ENCODE measurements at places on chromosomes 7 and 10.
A peak's percentile ranks its signal among the peaks of the same experiment; 100 is the strongest.

DNA sequence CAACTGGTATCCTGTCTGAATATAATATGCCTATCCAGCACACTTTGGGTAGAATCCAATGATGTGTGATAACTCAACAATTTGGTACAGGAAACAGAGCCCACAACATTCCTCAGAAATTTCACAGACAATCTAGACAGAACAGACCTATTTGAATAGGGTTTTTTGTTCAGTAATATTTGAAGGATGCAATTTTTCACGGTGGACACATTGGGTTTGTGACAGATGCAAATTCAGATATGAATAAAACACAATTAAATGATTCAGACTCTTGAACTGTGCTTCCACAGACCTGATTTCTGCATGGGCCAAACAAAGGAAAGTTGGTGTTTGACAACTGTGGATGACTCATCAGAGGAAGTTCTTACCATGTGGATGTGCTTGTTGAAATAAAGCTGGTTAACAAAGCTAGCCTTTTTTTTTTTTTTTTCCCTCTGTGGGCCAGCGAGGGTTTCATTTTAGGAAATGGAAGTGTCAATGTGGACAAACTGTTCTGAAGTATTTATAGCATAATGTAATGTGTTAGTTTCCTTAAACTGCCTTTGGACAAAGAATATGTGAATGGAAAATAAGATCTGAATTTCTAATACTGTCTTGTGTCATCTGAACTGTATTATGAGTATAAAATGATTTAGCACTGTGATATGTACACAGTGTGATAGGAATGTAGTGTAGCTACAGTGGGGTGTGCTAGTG, 43.2 kb upstream of the FAM133B start:
- DNase-seq = peak; percentile 63

DNA sequence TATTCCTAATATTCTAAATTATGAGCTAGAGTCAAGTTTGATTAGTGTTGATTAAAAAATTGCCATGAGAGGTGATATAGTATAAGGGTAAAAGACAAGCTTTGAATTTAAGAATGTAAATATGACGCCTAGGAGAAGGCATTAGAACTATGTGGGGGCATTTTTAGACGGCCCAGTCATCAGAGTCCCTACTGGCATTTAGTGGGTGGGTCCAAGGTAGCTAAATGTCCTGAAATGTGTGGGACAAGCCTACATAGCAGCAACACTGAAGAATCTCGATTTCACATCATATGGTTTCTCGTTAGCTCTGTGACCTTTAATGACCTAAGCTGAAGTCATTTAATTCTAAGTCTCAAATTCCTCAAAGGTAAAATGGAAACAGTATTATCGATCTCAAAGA, 133.5 kb downstream of the SGMS1 start:
- no peak for DNase-seq

GRCh38 chr7:72925546-72926120, 738 bp downstream of the POM121 start:
- peak; percentile 9 for DNase-seq

- no peak for DNase-seq
These were observed 52.3 kb upstream of the SLC35B4 start for GRCh38 chr7:134368851-134369544.

DNA sequence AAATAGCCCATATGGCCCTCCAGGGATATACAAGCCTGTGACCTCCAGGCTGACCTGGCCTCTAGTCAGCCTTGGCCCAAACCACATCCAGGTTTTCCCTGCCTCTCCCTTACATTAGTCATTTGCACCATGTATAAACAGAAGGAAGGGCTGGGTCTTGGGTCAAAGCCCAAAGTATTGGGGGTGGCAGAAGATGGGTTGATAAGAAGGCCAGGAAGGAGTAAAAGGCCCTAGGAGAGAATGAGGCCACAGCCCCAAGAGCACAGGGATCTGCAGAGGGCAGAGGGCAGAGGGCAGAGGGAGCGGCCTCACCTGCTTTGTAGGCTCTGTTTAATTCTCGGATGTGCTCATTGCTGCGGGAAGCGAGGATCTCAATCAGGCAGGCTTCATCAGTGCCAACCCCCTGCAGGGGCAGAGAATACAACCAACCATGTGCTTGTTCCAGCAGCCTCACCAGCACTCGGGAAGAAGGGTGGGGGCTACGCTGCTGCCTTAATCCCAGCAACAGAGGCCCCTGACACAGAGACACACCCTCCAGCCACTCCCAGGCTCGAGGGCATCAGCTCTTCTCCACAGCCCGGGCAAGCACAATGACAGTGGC, 31.3 kb downstream of the PLAC9 start:
- no peak for DNase-seq

DNA sequence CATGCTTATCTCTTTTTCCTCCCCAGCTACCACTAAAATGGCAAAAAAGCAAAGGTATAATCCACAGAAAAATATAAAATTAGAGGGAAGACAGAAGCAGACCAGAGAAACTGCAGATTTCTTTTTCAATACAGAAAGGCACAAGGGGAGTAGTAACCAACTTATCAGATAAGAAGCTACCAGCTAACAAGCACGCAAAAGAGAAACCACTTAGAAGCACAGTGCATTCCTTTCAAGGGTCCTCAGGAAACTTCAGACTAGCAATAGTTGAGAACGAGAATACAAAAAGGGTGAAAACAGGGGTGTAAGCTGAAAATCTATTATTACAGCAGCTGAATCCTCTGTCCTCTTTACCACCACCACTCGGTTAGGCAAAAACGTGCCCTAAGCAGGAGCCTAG, 9.9 kb upstream of the OR2A5 start:
- DNase-seq = no peak

GRCh38 chr7:2711895-2712675, 24.1 kb downstream of the AMZ1 start:
- DNase-seq = no peak

DNA sequence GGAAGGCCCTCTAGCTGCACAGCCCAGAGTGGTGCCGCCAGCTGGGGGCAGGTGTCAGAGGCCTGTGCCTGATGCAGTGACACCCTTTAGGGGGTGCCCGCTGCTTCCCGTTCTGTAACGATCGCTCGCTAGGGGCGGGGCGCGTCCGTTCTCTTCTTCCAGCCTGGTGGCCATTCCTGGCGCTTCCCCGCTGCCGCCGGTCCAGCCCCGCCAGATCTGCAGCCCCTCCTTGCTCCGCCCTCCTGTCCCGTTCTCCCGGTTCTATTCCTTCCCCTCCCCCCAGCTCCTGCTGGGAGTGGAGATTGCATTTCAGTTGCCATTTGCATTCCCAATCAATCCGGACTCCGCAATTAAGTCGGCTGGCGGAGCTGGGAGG, 39.2 kb downstream of the AGAP3 start:
- no peak for DNase-seq

- DNase-seq = no peak
These were observed 24.0 kb upstream of the EEPD1 start for GRCh38 chr7:36129048-36129534.

- DNase-seq = no peak
These were observed 15.1 kb upstream of the LMOD2 start for GRCh38 chr7:123640583-123640982.

DNA sequence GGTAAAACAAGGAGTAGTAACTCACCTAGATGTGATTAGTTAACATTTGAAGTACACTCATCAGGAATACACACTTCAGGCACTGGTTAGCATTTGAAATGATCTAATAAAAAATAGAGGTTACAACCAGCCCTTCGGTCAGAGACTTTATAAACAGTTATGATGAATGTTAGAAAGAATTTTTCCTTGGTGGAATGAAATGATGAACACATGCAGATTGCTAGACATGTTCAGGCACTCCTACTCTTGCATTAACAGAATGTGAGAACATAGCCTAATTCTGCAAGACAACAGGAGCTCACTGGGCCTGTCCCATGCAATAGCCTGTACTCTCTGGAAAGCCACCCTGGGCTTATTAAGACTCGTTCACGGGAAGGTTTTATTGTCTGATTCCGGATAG, 47.3 kb upstream of the TECTB start:
- no peak for DNase-seq

DNA sequence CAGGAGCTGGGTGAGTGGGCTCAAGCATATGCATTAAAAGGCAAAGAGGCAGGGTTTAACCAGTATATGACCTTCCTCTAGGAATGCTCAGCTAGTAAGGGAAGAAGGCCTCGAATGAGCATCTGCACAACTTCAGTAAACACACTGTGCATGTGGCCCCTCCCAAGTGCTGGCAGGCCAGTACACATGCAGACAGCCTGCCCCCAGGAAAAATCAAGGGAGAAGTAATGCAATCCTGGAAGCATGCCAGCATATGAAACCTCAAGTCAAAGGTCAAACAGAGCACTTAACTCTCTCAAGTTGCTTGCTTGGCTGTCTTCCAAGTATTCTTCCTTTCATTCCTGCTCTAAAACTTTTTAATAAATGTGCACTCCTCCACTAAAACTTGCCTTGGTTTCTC, 208.4 kb downstream of the ACTR3B start:
- no peak for DNase-seq

DNA sequence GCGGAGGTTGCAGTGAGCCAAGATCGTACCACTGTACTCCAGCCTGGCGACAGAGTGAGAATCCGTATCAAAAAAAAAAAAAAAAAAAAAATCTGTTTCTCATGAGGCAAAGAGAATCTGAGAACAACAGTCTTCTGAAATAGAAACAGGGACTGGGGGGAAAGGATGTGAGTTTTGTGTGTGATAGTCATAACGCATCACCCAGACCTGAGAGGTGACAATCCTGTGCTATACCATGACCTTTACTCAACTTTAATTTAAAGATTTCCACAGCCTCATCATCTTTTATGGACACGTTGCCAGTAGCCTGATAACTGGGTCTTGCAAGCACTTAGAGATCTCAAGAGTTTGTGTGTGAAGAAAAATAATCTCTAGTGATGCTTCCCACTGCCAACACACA, 2.3 kb downstream of the ATXN7L1 start:
- DNase-seq = no peak

- no peak for DNase-seq
These were observed 10.0 kb upstream of the GTF2IRD1 start for GRCh38 chr7:74443543-74444247.

GRCh38 chr7:99392659-99393354, 15.6 kb downstream of the PDAP1 start:
- peak; percentile 80 for DNase-seq

DNA sequence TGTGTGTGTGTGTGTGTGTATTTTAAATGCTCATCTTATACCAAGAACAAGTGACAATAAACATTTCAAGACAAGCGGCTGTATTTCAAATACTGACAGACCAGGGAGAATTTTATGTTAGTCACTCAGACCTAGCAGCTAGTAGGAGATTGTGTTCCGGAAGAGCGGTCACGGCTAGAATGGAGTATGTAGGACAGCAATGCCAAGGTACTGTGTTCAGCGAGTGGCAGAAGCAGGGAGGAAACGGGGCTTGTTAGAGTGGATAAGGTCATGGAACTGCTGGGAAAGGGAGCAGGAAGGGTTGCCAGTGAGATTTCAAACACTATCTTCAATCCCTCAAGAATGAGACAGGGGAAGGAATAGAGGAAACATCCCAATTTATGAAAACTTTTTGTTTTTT, 260.5 kb upstream of the PITRM1 start:
- no peak for DNase-seq

DNA sequence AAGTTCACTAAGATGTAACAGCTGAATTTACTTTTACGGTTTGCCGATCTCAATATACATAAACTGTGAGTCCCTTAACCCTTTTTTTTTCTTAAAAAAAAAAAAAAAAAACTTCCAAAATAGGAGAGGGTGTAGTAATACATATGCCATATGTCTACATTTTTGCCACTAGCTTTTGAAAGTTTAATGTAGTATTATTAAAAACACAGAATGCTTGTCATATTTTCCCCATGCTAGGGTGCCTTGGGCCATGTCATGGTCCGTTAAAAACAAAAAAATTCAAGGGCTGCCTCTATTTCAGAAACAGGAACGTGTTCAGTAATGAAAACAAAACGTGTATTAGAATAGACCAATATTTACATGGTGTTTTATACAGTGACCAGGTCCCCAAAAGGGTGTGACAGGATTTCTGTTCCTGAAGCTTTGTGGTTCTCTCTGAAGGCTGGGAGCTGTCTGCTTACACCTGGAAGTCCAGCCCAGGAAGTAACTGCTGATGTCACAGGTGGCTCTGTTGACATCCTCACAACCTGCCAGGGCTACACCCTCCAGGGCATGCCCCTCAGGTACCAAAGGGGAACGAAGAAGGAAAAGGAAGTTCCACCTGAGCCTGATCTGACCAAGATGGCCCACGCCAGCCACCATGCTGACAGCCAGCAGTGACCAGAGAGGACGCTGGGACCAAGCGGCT, 79.0 kb downstream of the COBL start:
- DNase-seq = no peak

DNA sequence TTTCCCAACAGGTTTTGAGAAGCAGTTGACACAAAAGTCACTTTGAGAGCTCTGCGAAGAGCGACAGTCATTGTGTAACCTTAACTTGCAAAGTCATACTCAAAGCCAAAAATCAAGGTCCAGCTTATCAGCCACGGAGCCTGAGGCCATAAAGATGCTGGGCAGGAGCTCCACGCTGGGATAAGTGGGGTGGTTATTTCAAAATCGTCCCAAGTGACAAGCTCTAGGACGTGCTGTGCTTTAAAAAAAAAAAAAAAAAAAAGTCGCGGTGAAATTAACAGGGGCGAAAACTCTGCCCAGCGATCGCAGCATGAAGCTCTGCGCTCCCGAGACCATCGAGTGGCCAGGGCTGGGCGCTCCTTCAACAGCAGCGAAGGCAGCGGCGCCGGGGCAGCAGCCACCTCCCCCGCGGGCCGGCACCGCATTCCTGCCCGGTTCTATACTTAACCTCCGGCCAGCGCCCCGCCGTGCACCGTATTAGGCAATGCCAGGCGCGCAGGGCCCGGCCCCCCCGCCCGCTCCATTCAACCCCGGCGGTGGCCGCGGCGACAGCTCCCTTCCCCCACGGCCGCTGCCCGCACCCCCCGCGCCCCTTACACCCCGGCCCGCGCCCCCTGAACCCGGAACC, 657 bp downstream of the HACD1 start:
- DNase-seq = peak; percentile 19

DNA sequence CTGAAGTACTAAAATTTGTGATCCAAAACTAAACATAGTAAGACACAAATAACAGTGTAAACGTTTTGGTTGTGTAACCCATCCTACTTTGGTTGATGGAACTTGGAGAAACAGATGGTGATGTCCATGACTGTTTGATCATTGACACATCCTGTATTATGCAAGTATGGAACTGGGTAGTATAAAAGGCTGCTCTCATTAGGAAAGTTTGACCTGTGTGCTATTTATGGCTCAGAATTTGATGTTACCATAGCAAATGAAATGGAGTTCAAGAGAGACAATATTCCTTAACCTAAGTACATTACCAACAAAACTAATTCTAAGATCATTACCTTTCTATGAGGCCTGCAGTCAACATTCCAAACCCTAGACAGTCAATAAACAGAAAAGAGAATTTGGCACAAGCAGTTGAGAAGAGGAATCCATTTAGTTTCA, 39.9 kb downstream of the DKK1 start:
- no peak for DNase-seq

GRCh38 chr10:132450825-132451505, 54.0 kb downstream of the PWWP2B start:
- DNase-seq = no peak

- no peak for DNase-seq
These were observed 99.4 kb downstream of the MICALL2 start for GRCh38 chr7:1359681-1360485.

GRCh38 chr10:74329873-74330272, 178.9 kb downstream of the ADK start:
- DNase-seq = no peak

- no peak for DNase-seq
These were observed 999 bp downstream of the TLX1 start for GRCh38 chr10:101131962-101132635.

- peak; percentile 31 for DNase-seq
These were observed 266 bp upstream of the MDFIC start for GRCh38 chr7:114921631-114922025.

- DNase-seq = no peak
These were observed 282.5 kb upstream of the NRP1 start for GRCh38 chr10:33616956-33617355.

Measured in stimulated activated CD4-positive, alpha-beta T cell treated with anti-CD3 and anti-CD28 coated beads, Interleukin-4, amount 100 ng/mL, for 24 hours (primary cell).